Cortex of kidney (tissue), 1 donor: ENCODE measurements at places on chromosomes 1 and 21.

DNA sequence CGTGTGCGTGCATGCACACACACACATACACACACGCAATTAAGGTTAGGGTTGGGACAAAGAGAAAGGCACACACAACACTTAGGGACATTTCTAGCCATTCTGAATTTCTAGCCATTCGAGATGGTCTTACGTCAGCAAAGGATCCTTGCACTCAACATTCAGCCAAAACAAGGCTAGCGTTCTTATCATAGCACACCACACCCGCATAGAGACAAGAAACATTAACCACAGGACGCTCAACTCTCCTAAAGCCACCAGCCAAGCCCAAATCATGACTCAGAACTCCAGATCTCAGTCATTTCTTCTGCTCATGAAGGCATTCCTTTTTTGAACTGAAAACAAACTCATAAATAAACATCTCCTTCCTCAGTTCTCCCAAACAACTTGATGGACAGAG, 106.8 kb downstream of the LMO4 start:
- DNase-seq = no peak

DNA sequence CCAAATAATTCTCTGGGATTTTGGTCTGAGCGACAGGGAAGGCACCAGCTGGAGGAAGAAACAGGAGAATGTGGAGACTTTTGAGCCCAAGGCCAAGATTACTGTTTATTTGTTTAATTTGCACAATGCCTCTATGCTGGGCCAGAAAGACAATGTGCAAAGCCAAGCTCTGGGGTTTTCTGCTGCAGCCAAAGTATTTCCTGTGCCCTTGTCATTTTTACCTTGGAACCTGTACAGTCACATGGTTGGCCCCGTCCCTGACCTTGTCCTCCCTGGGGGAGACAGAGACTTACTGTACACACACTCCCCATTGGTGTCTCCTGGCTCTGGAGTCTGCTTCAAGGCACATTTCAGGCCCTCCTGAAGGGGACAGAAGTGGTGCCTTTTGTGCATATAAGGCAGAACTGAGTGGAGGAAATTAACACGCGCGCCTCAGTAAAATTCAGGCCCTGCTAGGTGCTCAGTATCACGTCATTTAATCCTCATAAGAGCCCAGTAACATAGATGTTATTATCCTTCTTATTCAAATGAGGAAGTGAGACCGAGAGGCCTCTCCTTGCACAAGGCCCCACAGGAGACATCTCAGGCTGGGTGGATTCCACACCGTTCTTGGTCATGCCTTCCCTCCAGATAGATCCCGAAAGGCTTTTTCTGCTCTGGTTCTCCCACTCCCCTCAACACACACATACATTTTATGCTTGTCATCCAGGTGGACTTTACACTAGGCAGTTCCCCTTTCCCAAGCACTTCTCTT, 21.1 kb downstream of the C1orf115 start:
- no peak for DNase-seq

GRCh38 chr1:154614901-154615300, 6.9 kb upstream of the ADAR start:
- no peak for DNase-seq

GRCh38 chr1:23593556-23594148, 34.4 kb upstream of the ID3 start:
- DNase-seq = no peak

DNA sequence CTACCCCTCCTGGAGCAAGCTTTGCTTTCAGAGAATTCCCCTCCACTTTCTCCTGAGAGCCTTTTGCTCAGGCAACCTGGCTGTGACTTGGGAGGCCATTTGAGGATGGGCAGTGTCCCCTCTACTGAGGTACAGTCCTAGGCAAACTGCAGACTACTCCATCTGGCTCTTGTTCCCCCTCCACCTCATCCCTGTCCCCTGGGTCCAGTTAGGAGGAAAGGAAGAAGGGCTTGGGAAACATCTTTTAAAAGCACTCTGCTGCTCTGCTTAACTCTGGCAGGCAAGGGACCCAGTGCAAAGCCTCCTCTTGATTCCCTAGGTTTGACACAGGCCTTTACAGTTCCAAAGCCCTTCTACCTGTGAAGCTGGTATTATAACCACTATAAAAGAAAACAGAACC, 108.2 kb downstream of the NAV1 start:
- DNase-seq = no peak

GRCh38 chr1:17404820-17405219, 32.8 kb downstream of the PADI6 start:
- DNase-seq = no peak

DNA sequence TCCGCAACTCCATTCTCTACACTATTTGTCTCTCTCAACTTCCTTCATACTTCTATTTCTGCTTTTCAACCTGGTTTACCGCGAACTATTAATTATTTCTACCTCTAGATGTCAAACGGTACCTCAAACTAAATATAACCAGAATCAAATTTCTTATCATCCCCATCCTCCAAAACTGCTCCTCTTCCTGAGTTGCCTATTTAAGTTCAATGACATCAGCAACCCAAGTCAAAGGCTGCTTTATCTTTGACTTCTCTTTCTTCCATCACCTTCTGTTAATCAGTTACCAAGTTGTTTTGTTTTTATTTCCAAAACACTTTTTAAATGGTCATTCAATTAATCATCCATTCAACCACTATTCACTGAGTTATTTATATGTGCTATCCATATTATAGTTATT, 171.9 kb downstream of the COL24A1 start:
- DNase-seq = no peak

- no peak for DNase-seq
Measured at GRCh38 chr1:234656944-234657654, 47.1 kb upstream of the IRF2BP2 start.

- DNase-seq = no peak
Measured at GRCh38 chr1:162930976-162931560, 70.1 kb upstream of the CCDC190 start.

DNA sequence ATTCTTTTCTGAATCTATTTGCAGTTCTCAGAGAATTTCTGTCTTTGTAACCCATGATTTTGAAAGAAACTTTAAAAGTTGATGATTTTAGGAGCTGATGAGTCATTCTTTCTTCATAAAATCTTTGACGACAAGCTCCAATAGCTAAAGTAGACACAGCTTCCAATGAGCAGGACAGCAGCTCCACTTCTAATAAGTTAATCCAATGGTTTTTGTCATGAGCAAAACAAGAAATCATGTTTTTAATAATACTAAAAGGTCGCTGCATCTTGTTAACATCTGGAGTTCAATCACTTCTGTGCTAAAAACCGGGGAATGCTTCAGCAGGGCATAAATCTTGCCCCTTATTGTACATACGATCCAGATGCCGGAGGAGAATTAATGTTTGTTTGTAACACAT, 48.9 kb upstream of the GORAB start:
- no peak for DNase-seq

GRCh38 chr1:203367057-203367456, 16.1 kb upstream of the FMOD start:
- no peak for DNase-seq

GRCh38 chr21:44389335-44389734, 35.9 kb downstream of the TRPM2 start:
- no peak for DNase-seq

DNA sequence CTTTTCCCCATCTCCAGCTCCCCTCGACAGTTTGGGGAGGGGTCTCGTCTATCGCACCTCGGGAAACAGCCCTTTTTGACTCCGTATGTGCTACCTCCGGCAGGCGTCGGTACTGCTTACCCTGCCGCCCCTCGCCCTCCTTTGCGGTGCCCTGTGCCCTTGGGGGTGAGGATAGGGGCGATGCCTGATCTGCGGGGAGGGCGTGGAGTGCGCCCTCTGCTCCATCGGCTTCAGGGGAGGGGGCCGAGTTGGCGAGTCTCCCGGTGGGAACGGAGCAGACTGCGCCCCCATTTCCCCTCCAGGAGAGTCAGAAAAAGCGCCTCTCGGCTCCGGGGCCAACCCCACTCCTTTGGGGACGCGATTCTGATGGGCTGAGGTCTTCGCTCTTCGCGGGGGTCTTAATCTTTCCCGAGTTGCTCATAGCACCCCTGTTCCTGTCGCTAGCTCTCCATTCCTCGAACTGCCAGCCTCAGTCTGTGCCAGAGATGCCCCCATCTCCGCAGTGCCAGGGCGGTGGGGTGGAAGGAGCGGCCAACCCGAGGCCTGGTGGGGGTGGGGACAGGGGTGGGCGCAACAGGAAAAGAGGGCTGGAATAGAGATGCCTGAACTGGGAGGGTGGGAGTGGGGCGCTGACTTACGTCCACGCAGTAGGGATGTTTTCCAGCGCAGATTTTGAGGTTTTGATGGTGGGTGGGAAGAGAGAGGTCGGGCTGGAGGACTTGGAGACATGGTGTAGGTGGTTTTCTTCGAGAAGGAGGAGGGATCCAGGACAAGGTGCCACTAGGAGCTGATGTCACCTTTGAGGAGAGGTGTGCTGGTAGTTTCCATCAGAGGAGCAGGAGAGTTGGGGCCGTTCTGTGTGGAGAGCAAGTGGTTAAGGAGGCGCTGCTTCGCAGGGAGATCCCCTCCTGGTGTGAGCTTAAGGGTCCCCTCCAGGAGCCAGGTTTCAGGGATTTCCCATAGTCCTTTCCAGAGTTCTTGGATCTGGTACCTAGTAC, 674 bp downstream of the PPFIA4 start:
- no peak for DNase-seq

- DNase-seq = no peak
Measured at GRCh38 chr1:112317611-112318062, 78.4 kb upstream of the CTTNBP2NL start.

DNA sequence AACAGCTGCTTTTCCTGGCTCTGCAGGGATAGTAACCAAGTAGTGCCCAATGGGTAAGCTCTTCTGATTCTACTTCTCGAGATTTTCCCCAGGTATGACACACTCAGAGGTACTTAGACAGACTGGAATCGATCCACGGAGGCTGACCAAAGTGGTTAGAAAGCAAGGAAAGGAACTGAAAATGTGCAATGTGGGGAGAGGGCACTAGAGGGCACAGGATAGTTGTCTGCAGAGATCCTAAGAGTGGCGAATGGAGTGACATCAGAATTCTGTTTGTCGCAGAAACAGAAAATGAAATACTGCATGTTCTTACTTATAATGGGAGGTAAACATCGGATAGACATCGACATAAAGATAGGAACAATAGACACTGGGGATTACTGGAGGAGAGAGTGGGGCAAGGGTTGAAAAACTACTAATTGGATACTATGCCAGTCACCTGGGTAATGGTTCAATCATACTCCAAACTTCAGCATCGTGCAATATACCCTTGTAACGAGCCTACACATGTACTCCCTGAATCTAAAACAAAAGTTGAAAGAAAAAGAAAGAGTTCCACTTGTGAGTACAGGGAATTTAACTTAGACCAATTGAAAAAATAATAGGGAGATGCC, 23.3 kb downstream of the CYP2J2 start:
- no peak for DNase-seq

DNA sequence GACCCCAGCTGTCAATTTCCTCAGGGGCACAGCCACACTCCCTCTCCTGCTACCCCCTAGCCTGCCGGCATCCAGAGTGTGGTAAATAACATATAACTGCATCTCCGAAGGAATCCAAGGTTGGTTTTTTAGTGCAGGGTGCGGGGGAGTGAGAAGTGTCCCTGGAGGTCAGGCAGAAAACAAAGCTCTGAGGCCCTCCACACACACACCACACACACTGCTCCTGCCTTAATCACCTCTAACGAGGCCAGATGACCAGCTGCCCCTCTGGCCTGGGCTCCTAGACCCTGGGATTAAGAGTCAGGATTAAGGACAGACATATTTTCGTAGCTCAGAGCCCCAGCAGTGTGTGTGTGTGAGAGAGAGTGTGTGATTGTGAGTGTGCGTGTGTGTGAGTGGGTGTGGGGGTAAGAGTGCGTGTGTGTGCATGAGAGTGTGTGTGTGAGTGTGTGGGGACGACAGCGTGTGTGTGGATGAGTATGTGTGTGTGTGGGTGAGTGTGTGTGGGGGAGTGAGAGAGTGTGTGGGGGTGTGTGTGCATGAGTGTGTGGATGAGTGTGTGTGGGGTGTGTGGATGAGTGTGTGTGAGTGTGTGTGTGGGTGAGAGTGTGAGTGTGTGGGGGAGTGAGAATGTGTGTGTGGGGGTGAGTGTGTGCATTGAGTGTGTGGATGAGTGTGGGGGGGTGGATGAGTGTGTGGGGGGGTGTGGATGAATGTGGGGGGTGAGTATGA, 14.6 kb downstream of the SDC3 start:
- DNase-seq = no peak

GRCh38 chr1:206769304-206769731, 1.3 kb upstream of the IL19 start:
- DNase-seq = no peak

- DNase-seq = no peak
Measured at GRCh38 chr1:94025383-94026340, 95.3 kb downstream of the ABCA4 start.

GRCh38 chr1:18197299-18197698, 89.7 kb downstream of the IGSF21 start:
- DNase-seq = no peak

DNA sequence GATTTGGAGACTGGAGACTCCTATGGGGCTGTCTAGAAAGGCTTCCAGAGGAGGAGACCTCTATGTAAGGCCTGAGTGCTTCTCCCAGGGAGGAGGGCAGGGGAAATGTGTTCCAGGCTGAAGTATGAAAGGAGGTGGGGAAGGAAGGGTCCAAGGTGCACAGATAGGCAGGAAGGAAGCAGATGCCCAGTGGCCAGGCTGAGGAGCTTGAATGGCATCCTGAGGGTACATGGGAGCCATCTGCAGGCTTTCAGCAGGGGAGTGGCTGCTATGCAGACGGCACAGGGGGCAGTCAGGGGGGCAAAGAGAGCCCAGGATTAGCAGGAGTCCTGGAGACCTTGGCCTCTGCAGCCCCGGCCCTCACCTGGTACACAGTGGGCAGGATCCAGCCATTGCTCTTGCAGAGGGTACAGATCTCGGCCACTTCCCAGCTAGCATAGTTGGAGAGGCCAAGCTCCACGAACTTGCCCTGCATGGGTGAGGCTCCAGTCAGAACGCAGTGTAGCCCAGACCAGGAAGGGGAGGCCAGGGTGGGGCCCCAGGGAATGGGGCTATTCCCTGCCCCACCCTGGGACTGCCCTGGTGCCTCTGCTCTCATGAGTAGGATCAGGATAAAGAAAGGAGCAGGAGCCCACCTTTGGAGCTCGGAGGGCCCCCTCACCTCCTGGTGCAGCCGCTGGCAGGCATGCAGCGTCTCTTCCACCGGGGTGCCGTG, 4.0 kb downstream of the AKR7A2 start:
- DNase-seq = no peak

DNA sequence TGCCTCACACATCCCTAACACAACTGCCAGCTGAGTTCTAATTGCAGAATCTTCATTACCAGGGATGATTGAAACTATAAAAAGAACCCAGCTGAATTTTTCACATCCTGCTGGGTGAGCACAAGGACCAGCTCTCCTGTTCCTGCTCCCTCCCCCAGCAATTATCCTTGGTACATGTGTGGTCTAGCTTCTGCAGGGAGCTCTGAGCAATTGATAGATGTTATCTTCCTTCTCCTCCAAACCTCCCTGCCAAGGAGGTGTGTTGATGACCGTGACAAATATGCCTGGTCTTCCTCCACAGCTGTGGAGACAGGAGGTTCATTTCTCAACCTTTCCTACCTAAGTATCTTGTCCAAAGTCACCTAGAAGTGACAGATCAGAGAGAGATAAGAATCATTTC, 65.3 kb upstream of the MAN1A2 start:
- no peak for DNase-seq

GRCh38 chr1:154430903-154431302, 25.8 kb downstream of the IL6R start:
- DNase-seq = no peak
